ENCODE measurements at places on chromosomes 4 and X.

GRCh38 chr4:25838526-25838925, 24.3 kb downstream of the SEL1L3 start:
- DNase-seq: no peak

- DNase-seq: no peak
Observed at GRCh38 chr4:180947425-180947824, 1295.8 kb upstream of the TENM3 start.

DNA sequence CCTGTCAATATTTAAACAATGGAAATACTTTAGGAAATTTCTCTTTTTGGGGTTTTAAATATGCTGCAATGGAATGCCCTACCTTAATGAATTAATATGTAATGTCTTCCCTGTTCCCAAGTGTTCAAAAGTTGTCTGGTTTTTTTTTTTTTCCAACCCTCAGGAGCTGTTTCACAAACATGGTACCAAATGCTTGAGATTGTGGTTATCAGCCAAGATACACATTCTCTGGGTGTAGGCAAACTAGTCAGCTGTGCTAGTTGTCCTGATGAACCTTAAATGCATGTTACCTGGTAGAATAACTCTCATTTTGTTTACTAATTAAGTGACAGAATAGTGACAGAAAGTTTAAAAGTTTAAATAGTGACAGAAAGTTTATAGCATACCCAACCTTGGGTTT, 50.7 kb downstream of the FHL1 start:
- no peak for DNase-seq

DNA sequence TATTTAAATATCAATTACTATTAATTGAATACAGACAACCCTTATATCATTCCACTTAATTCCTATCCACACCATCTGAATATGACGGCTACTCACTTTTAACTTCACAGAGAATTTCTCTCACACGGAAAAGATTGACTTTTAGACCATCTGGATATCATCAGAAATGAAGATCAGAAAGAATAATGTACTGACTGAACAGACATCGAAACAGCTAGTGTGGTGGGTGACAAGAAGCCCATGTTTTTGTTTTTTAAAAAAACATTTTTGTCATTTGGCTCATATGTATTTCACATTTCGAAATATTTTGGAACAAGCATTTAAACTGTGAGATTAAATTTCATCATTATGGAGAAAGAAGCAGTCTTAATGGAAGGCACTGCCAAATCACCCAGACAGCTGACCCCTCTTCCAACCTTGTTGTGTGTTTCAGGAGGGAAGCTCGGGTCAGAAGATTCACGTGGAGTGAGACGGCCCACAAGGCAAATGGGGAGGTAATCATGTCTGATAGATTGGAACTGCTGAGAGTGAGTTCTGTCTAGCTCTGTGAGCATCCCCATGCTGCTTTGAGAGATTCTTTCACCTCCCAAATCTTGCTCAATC, 204.2 kb upstream of the RASGEF1B start:
- DNase-seq: no peak

- DNase-seq: no peak
Observed at GRCh38 chr4:54842656-54843055, 184.9 kb downstream of the KIT start.

- DNase-seq: no peak
Observed at GRCh38 chr4:34644579-34645115, 1599.7 kb downstream of the ARAP2 start.

GRCh38 chr4:174228988-174229387, 54.5 kb downstream of the FBXO8 start:
- DNase-seq: no peak

GRCh38 chrX:45992402-45993123, 552.7 kb downstream of the ZNF674 start:
- no peak for DNase-seq

All from inflammatory macrophage treated with lipopolysaccharide for 1 hour (primary cell).